ENCODE measurements at places on chromosomes 2 and 18.

GRCh38 chr2:142714600-142714999, 162.9 kb upstream of the KYNU start:
- no peak for DNase-seq

DNA sequence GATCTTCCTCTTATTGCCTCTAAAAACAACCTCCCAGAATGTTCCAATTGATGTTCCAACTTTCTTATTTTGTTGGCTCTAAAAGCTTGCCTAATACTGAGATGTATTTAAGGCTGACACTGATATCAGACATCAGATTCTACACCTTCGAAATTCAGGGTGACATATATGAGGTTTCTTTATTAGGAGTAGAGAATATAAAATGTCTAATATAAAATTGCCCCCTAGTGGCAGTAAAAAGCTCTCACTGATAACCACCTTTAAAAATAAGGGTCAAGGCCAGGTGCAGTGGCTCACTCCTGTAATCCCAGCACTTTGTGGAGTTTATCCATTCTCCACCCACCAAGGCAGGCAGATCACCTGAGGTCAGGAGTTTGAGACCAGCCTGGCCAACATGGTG, 789.7 kb upstream of the SLC39A10 start:
- no peak for DNase-seq

DNA sequence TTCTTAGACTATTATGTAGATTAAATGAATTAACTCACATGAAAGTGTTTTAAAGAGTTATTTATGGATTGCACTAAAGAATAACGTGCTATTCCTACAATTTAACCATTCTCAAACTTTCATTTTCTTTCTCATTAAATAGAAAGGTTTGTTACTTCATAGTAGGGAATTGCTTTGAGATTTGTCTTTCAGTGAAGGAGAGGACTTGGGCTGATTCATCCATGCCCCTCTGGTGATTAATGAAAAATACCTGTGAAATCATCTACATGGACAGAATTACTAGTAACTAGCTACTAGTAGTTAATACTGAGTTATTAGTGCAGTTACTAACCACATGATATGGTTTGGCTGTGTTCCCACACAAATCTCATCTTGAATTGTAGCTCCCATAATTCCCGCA, 275.8 kb upstream of the CDH20 start:
- no peak for DNase-seq

- no peak for DNase-seq
These were observed 46.1 kb upstream of the CYTIP start for GRCh38 chr2:157489983-157490382.

DNA sequence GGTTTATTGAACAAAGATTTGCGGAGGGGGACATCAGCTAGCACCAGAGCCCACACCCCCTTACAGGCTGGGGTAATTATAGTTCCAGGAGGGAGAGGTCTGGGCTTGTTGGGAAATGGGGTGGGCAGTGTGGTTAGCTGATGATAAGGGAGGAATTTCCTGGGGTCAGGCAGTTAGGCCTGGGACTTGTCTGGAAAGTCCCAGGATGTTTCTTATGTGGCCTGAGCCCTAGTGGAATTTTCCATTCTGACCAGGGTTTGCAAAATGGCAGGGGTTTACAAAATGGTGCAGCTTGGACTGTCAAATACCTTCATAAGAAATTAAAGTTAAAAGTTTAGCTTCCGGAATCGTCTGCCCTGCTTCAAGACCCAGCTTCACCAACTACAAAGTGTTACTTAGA, 199.1 kb downstream of the FBXO15 start:
- no peak for DNase-seq

GRCh38 chr2:181738074-181738473, 57.8 kb upstream of the NEUROD1 start:
- DNase-seq: no peak

GRCh38 chr2:150207979-150208378, 279.5 kb downstream of the RND3 start:
- DNase-seq: no peak

DNA sequence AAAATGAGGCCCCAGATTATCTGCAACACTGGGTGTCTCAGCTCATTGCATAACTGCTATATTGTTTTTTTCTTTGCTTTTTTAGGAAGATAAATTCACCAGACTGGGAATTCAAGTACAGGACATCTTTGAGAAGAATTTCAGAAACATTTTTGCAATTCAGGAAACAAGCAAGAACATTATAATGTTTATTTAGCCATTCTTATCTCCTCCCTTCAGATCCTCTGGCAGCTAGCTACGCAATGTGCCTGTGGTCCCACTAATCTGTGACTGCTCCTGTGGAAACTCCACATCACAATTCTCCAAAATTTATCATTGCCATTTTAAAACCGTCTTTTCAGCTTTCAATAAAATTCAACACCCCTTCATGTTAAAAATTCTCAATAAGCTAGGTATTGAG, 126.8 kb downstream of the SP100 start:
- DNase-seq: no peak

- DNase-seq: no peak
These were observed 89.4 kb downstream of the SCN3A start for GRCh38 chr2:165114346-165114939.

- no peak for DNase-seq
These were observed 27.7 kb downstream of the GALNT1 start for GRCh38 chr18:35609236-35609635.

DNA sequence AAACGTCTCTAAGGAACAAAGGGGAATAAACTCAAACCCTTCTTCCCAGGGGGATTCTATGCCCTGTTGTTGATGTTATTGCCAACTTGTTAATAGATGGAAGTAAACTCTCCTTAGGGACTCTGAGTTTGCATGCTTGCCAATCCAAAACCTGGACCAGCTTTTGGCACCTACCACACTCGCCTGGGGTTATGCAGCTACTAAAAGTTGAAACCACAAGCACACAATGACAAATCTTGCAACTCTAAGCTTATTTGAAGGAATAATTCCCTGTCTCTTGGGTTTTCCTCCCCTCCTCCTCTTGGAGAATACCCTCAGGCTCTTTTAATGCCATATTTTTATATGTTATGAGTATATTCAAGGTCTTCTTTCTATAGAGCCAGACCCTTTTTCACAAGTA, 484.1 kb downstream of the FBXO15 start:
- no peak for DNase-seq

DNA sequence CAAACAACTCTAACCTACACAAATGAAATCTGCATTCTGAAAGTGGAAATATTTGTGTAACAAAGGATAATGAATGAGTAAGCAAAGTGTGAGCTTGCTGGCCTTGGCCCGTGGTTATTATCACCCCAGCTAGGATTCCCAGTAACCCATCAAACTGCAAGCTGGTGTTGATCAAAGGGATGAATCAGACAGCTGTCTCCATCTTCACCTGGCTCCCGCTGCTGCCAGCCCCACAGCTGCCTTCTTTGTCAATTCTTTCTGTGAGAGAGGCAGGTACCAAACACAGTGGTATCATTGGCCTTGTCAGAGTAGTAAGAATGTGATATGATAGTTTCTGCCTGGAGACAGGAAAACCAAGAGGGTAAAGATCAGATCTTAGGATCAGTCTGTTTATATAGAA, 25.2 kb upstream of the RGPD4 start:
- DNase-seq: peak; percentile 26

- DNase-seq: no peak
These were observed 42.6 kb downstream of the HDAC4 start for GRCh38 chr2:239358062-239358754.

- DNase-seq: no peak
These were observed 490 bp downstream of the NDUFS1 start for GRCh38 chr2:206158563-206159345.

- DNase-seq: no peak
These were observed 315.4 kb downstream of the CDH2 start for GRCh38 chr18:27861539-27861938.

- no peak for DNase-seq
These were observed 75.0 kb upstream of the GATA6 start for GRCh38 chr18:22094358-22094734.

GRCh38 chr18:27848336-27848735, 328.6 kb downstream of the CDH2 start:
- DNase-seq: no peak

GRCh38 chr2:84674586-84674985, 158.3 kb downstream of the DNAH6 start:
- DNase-seq: no peak

GRCh38 chr2:16613539-16614011, 52.1 kb downstream of the CYRIA start:
- no peak for DNase-seq

DNA sequence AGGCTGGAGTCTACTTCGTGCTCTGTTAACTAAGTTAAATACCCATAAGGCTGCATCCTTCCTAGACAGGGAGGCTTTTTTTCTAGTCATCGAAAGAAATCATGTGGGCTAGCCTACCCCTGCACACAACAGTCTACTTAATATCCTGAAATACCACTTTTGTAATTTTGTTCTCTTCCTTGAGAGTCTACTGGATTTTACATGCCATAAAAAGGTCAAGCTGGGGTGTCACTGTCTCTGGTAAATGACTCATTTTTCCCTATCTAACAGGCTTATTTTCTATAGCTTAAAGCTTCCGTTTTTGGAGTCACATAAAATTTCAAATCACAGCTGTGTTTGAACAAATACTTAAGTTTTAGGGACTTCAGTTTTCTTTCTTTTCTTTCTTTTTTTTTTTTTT, 10.7 kb upstream of the STAM2 start:
- no peak for DNase-seq

GRCh38 chr2:145551686-145552085, 1031.8 kb upstream of the ZEB2 start:
- DNase-seq: no peak

- DNase-seq: no peak
These were observed 217.8 kb downstream of the SETBP1 start for GRCh38 chr18:44898498-44898897.

DNA sequence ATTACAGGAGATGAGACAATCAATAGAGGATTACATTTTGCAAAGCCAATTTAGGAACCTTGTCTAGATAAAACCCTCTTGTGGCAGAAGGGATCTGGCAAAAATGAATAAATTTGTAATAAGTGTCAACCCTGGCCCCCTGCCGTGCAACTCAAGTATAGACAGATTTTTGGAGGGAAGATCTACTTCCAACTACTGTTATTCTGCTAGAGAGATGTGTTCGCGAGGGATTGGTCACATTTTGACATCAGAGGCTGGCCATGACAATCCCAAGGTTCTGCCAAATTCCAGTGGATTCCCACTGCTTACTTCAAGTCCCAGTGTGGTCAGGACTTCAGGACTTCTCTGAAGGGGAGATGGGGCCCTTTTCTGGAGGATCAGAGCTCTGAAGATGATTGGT, 192.6 kb downstream of the SH3RF3 start:
- no peak for DNase-seq

- no peak for DNase-seq
These were observed 43.5 kb downstream of the SLC38A11 start for GRCh38 chr2:164911832-164912231.

- peak; percentile 28 for DNase-seq
These were observed 11.8 kb upstream of the ATOH8 start for GRCh38 chr2:85741833-85742455.

DNA sequence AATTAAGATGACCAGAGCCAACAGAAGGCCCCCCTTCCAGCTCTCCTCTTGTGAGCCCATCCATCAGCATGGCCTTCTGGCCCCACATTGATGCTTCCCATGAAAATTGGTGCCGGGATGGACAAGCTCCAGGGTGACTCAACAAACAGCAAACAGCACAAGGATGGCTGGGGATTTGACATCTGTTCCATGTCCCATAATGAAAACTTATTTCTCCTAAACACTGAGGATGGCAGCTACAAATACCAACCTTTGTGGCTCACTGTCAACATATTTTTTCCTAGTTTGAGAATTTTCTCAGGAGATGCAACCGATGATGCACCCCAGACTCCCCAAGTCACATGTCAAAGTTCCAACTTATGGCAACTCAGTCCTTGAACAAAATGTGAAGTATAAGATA, 169.6 kb upstream of the SIX2 start:
- no peak for DNase-seq

DNA sequence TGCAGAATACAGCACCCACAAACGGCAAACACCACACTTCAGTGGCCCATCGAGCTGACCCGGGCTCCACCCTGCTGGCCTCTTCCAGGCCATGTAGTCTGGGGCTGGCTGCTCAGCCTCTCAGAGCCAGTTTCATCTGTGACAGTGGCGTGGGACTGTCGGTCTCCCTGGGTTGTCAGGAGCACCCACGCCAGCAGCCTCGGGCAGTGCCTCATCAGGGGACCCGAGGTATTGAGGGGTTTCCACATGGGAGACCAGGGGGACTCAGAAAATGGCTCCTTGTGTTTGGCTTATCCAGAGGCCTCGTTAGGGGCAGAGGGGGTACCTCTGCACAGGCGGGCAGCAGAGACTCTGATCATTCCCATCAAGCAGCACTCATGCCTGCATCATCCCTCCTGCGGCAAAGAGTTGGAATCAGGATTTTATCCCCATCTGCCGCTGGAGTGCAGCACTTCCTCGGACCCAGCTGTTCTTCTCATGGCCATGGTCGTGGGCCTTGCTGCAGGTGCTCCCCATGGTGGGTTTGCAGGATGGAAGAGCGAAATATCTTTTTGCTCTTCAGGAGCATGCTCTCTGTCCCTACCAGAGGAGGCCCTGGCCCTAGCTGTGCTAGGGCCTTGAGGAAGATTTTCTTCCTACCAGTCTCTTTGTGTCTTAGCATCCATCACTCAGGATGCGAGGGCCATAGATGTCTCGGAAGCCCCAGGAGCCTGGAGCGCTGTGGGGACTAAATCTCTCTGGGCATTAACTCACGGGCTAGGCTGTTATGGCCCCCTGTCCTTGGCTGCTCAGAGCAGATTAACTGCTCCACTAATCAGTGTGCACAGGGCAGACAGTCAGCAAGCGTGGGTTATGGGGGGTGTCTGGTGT, 100.8 kb downstream of the CLIP4 start:
- DNase-seq: no peak

DNA sequence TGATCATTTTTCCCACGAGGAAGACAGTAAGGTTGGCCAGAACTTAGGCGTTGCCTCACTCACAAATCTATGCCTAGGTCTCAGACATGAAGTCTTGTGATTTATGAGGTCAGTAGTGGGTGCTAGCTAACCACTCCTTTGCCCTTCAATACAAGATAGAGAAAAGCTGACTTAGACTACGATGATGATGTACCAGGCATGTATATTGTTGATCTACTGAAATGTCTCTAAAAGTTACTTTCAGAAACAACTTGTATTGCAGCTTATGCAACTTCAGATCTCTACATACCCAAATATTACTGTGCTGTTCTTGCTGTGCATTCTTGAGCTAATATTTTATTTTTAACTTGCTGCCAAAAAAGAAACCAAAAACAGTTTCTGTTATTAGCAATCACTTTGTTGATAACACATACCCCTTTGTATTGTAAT, 30.6 kb downstream of the MAPRE2 start:
- DNase-seq: no peak

- no peak for DNase-seq
These were observed 25.0 kb upstream of the CXXC1 start for GRCh38 chr18:50312296-50313030.

Measured in DND-41 (cell line).